Fibroblast of skin of back (primary cell): ENCODE measurements at places on chromosomes 3 and 15.

DNA sequence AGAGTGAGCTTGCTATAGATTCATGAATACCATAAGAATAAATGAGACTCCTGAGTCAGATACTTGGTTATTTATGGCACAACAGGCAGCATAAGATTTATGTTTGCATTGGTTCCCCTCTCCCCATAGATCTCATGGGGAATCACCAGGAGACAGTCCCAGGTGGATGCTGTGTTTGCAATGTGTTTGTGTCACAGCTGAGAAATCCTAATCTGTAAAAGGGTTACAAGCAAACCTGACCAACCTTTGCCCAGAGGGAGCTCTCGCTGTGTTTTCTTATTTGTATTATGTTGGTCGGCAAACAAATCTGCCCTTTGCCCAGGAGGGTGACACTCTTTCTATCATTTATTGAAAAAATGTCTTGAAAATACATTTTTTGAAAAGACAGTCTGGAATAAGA is 236.2 kb downstream of the ZPLD1 start:
- no peak for DNase-seq

- DNase-seq = peak; percentile 30
Observed at GRCh38 chr3:43854916-43855315, 164.2 kb downstream of the ABHD5 start.

GRCh38 chr15:96352604-96353405 is 22.3 kb downstream of the NR2F2 start:
- no peak for DNase-seq

DNA sequence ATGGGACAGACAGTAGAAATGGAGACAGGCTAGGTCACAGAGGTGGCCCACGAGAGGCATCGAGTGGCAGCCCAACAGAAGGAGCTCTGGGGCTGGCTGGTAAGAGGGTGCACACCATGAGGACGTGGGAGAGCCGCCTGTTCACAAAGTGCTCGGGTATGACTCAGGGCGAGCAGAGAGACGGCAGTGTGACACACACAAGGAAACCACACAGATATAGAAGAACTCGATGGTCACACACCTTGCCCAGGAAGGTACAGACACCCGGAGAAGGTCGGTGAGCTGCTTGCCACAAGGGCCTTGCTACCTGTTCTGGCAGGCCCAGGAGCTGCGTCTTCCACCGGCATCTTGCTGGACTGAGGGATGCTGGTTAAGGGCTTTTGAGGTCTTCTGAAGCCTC is 50.2 kb downstream of the CA12 start:
- no peak for DNase-seq

DNA sequence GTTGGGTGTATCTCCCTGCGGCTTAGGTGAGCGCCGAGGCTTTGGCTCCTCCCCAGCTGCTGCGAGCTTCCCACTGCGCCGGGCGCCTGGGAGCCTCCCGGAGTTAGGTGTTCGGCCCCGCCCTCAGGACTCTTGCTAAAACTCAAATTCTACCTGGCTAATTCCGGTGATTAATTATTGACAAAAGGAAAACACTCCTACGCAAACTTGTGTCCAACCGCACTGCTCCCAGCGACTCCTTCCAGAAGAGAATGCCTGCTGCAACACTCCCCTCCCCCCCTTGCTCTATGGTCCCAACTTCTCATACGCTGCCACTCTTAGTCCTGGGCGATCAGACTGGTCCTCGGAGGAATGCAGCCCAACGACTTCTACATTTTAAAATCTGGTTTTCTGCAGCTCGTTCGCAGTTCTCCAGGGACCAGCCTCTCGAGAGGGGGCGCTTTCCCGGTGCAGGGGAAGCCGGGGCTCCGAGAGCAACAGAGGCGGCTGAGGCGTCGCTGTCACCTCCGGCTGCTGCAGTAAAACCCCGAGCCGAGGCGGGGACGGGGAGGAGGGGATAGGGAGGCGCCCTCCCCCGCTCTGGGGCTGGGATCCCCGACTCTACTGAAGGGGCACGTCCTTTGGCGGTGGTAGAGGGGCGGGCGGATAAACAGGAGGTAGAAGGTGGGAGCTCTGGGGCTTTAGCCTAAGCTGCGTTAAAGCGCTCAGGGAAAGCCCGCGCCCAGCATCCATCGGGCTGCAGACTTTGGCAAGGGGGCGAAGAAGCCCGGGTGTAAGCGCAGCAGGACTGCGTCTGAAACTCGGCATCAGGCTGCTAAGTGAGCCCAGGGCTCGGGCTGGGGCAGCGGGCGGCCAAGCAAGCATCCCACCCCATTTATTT is at the start of gene SPTSSB:
SPTSSB (minus strand) TSS at position 77 of the 880 bp plus-strand sequence. CDS start 25,194 bp downstream, outside the sequence.
- peak; percentile 34 for DNase-seq
